Cerebellar nuclear complex (tissue), 1 donor: ENCODE measurements at places on chromosomes 16 and 17.

DNA sequence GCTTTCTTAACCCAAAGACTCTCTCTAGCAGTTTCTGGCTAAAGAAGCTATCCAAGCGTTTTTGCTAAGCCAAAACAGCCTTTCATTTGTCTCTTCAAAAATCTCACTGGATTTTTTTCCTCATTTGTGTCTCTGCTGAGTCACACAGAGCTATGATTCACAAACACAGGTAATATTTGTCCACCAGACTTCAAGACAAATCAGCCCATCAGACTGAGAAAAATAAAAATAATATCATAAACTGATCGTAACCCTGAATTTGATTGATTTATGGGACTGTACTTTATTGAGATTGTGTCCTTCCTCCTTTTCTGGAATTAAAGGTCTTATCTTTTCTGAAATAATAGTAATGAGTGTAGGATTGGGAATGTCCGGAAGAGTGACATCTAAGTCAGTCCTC is 25.8 kb downstream of the TRIM16 start:
- DNase-seq: no peak

DNA sequence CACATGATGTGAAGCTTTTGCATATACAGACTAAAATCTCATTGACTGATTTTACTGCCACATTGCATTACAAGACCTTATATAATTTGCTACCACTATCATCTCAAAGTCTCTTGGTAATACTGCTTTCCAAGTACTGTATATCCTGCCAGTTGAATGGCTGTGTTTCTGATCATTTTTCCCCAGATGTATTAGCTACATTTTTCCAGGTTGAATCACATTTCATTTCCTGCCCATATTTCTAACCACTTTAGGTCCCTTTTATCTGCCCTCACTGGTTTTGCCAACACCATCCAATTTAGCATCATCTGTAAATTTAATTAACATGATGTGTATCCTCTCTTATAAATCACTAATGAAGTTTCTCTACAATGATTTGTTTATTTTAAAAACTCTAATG is 365.7 kb upstream of the PMFBP1 start:
- DNase-seq: no peak

DNA sequence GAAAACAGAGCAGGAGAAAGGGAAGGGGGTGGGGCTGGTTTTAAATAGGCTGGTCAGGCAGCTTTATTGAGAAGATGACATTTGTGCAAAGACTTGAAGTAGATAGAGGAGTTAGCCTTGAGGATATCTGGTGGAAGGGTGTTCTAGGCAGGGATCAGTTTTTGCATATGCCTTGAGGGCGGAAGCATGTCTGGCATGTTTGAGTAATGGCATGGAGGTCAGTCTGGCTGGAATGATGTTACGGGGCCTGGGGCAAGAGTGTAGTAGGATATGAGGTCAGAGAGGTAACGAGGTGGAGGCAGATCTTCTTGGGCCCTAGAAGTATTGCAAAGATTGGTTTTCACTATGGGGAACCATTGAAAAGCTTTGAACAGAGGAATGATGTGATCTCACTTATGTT is 4.8 kb downstream of the RABEP1 start:
- no peak for DNase-seq

DNA sequence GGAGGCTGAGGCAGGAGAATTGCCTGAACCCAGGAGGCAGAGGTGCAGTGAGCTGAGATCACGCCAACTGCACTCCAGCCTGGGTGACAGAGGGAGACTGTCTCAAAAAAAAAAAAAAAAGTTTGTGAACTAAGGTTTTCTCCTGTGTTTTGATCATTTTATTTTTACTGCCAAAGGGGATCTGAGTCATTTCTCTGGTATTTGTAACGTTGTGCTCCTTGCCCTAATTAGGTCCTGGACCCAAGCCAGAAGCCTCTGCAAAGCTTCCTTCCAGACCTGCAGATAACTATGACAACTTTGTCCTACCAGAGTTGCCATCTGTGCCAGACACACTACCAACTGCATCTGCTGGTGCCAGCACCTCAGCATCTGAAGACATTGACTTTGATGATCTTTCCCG is 32.1 kb downstream of the IST1 start:
- no peak for DNase-seq

- no peak for DNase-seq
Measured at GRCh38 chr16:72530434-72530833, 358.5 kb upstream of the PMFBP1 start.

- DNase-seq: no peak
Measured at GRCh38 chr17:73360961-73361761, 49.4 kb upstream of the CDC42EP4 start.

DNA sequence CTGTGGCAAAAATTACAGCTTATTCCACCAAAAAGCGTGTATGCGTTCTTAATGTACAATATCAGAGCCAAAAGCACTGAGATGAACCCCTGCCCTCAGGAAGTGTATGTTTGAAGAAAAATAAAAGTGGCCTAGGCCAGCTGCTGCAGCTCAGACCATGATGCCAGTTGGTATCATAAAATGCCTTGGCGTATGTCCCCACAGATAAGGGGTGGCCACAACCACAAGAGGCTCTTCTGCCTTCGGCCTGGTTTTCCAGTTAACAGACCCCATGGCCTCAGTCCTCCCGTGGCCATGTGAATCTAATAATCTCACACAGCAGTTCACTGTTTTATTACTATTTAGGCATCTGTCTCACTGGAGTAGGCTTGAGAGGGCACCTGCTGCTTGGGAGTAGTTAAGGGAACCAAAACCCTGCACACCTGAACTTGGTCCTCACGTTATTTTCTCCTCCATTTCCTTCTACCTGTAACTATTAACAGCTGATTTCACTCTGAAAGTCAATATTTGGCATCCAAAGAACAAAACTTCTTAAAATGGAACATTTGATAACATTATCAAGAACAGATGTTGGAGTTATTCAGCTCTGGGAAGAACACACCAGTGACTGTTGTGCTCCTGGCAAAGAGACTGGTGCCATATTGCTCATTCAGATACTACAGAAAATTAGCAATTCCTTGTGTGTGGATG is 34.8 kb upstream of the ERN1 start:
- DNase-seq: no peak

DNA sequence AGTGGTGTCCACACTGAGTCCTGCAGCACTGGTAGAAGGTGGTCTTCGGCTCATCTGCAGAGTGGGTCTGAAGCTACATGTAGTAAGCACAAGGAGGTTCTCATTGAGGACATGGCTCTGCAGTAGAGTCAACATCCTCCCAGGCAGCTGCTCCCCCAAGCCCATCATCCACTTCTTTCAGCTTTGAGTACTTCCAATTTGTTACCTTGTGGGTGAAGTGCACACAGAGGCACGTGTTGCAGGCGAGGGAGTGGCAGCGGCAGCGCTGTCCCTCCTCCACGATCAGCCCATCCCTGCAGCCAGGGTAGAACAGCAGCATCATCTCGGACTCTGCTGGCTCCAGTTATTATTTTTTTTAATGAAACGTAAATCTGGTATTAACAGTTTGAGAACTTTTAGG is 1.8 kb upstream of the SSTR2 start:
- no peak for DNase-seq

DNA sequence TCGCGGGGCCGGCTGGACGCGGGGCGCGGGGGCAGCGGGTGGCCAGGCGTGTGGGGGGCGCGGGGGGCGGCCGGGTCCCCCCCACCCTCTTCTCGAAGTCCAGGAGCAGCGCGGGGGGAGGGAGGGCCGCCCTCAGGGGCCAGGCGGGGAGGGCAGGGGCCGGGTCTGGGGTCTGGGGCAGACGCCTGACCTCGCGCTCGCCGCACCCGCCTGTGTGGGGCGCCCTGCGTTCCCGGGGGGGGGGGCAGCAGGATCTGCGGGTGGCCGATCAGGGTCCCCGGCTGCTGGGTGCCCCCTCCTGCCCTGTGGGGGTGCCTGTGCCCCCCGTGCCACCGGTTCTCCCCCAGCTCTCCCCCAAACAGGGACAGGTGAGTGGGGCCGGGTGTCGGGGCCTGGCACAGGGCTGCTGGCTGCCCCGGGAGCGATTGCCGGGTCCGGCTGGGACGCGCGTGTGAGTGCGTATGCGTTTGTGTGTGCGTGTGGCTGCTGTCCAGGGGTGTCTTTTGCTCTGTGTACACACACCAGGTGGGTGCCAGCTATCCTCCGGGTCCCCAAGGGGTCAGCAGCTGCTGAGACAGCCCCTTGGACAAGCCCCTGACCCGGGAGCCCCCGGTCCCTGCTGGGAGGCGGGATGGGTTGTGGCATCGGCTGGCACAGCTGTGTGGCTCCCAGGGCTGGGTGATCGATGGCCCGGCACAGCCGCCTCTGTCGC is 663 bp downstream of the PRR35 start:
- DNase-seq: no peak

DNA sequence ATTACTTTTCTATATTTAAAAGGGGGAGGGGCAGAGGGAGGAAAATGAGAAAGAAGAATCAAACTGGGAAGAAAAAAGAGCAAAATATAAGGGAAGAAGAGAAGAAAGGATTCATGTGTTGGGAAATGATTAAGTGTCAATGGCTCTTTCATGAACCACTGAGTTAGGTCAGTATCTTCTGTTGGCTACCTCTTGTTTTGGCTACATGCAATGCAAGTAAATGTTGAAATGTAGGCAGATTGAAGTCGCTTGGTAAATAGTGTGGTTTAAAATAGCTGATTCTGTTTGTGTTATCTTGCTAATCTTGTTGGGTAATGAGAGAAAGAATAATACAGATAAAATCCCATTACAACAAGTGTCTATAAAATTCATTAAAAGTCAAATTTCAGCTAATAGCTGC is 27.2 kb downstream of the COX11 start:
- no peak for DNase-seq

- DNase-seq: no peak
Measured at GRCh38 chr16:57611706-57612105, 16.7 kb upstream of the ADGRG1 start.

GRCh38 chr16:49307176-49307575 is 25.5 kb upstream of the CBLN1 start:
- no peak for DNase-seq

DNA sequence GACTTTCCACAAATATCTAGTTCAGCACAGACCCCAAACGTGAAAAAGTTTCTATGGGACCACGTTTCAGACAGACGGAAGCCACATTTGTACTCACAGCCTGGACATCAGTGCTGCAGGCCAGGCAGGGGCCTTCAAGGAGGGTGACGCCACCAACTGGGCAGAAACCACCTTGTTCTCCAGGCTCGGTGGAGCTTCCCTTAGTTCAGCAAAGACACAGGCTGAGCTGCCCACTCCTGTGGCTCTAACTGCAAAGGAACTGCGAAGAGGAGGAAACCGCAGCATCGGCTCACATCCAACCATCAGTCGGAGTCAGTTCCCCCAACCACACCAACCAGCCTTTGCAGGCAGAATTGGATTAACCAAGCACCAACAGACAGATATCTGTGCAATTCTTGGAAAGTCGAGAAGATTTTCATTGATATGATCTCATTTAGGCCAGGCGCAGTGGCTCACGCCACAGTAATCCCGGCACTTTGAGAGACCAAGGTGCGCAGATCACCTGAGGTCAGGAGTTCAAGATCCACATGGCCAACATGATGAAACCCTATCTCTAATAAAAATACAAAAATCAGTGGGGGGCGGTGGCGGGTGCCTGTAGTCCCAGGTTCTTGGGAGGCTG is 73.3 kb upstream of the CNEP1R1 start:
- no peak for DNase-seq

DNA sequence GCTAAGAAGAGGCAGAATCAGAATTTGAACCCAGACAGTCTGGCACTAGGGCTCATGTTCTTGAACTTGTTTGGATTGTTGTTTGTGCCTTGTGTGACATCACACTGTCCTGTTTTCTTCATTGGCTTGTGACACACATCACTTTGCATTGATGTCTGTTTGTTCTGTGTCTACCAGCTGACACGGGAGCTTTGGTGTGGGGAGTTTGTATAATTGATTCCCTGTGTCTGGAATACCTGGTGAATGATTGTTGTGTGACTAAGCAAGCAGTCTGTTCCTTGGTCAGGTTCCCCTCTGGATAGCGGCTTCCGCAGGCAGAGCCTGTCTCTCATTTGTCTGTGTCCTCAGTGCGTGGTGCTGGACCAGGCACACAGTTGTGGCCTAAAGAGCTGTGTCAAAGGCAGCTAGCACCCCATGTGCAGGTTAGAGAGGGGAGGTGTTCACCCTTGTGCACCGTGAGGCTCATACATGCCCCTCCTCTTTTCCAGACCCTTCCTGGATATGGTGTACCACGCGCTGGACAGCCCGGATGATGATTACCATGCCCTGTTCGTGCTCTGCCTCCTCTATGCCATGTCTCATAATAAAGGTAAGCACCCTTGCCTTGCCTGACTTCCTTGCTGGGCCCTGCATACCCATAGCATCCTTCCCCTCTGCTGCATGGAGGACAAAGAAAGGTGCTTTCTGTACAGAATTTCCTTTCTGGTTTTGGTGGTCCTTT is 80.1 kb downstream of the CLEC16A start:
- no peak for DNase-seq

DNA sequence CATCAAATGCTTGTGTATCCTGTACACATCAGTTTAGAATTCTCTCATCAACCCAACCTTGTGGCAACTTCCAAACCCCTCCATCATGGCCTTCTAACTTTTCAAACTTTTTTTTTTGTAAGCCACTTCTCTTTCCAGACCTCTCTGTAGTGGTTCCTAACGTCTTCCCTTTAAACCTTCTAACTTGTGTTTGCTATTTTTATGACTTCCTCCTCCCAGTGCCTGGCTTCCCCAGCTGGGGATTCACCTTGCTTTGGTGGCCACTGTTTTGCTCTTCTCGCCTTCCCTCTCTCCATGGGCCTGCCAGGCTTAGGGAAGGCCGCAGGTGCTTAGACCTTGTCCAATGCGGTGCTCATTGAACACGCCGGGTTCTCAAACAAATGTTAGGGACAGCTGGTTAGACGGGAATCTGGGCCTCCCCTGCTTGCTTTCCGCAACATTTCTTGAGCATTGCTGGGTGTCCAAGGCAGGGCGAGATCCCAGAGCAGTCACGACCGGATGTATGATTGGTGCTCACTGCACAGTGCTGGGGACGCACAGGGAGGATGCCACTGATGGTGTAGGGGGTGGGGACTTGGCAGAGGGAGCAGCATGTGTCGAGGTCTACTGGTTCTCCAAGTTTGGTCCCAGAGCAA is 1.1 kb upstream of the XYLT2 start:
- DNase-seq: no peak

DNA sequence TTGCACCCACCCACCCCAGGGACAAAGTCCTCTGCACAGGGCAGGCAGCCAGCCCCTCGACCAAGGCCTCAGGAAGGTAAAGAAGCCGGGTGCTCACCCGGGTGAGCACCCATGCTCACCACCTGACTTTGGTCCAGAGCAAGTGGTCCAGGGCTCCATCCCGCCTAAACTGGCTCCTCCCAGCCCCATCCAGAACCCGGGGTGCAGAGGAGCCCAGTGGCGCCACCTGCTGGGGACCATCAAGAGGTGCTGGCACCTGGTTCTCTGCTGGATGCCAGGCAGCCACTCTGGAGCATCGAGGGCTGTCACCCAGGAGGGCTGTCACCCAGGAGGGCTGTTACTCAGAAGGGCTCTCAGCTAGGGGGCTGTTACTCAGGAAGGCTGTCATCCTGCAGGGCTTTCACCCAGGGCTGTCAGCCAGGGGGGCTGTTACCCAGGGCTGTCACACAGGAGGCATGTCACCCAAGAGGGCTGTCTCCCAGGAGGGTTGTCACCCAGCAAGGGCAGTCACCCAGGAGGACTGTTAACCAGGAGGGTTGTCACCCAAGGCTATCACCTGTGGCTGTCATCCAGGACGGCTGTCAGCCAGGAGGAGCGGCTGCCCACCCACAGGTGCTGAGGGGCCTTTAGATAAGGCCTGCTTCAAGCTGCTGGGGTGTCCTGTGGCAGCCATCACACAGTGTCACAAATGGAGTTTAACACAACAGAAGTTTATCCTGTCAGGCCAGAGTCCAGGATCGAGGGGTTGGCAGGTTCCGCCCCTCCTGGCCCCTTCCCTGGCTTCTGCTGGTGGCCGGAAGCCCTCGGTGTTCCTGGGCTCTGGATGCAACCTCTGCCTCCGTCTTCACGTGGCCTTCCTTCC is 98.5 kb downstream of the TNFRSF13B start:
- no peak for DNase-seq

- DNase-seq: no peak
Measured at GRCh38 chr17:21772321-21772720, 80.0 kb downstream of the KCNJ18 start.
